ENCODE measurements at places on chromosomes 3 and 15.
A peak's percentile ranks its signal among the peaks of the same experiment; 100 is the strongest.

DNA sequence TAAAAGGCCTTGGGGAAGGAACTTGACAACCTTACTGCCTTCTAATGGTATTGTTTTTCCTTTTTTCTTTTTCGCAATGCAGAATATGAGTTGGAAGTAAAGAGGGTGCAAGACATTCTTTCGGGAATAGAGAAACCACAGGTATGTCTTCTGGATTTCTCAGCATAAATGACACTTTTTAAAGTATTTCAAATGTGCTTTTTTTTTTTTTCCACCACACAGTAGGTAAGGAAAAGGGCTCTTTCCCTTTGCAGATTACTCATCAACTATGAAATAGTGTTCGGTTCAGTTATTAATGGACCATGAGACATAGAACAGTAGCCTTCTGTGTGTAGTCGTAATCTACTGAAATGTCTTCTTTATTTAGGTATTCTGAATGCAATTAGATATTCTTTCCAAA lies 162.4 kb downstream of the GHSR start:
- DNase-seq: no peak

DNA sequence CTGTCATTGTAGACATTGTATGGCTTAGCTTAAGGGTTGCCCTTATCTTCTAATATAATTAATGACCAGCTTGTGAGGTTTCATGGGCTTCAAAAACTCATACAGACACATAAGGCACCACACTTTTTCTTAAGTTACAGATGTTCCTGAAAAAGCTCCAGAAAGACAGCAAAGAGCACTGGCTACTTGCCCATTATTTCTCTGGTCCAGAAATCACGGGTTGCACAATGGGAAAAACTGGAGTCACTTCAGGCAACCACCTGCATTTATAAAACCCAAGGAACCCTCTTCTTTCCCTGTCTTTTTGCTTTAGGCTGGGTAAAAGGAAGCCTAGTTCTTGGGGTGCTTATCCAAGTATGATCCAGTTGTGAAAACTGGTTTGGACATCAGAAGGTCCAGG lies 2.3 kb upstream of the COL6A6 start:
- DNase-seq: no peak

DNA sequence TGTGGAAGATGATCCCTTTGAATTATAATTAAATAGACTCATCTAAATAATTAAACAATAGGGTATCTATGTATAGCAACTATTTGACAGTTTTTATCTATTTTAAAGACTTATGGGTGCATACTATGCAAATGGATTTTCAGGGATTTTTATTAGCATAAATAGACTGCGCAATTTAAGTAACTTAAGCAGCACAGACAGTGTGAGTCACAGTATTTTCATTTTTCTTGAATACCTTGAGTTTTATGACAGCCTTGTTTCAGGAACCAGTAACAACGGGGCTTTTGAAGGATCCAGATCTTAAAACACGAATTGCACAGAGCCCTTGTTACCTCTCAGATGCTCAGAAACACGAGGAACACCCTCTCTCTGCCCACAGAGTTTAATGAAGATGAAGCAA lies 175.5 kb upstream of the CD96 start:
- DNase-seq: no peak

GRCh38 chr3:170809007-170809974 lies 60.7 kb downstream of the RPL22L1 start:
- DNase-seq: peak; percentile 21

DNA sequence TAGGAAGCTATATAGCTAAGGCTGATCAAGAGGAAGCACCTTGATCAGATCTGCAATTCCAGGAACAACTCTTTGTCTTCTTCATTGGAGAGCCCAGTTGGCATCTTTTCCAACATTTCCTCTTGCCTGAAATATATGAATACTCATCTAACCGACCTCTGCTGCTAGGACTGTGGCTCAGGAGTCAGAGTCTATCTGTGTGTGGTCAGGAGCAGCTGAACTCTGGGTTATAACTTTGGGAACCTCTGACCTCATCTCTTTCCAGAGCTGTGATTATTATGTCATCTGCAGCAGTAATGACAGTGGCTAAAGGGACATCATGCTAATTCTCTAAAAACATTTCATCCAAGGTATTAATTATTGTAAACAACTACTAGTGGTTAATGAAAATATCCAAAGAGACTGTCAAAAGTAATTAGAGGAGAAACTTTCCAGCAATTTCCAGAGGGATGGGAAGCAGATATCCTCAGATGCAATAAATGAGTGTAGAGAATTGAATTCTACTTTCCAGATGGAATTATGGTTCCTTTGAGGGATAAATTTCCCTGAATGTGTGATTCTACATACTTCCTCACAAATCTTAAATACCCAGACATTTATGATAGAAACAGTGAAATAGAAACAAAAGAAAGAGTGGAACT lies 11.5 kb upstream of the SPINK8 start:
- DNase-seq: no peak

DNA sequence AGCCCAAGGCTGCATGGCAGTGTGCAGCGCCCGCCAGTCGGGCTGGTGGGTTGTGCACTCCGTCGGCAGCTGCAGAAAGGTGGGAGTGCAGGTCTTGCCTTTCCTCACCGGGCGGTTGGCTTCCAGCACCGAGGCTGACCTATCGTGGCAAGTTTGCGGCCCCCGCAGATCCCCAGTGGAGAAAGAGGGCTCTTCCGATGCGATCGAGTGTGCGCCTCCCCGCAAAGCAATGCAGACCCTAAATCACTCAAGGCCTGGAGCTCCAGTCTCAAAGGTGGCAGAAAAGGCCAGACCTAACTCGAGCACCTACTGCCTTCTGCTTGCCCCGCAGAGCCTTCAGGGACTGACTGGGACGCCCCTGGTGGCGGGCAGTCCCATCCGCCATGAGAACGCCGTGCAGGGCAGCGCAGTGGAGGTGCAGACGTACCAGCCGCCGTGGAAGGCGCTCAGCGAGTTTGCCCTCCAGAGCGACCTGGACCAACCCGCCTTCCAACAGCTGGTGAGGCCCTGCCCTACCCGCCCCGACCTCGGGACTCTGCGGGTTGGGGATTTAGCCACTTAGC lies 4.3 kb downstream of the ISL2 start:
- DNase-seq: peak; percentile 62

DNA sequence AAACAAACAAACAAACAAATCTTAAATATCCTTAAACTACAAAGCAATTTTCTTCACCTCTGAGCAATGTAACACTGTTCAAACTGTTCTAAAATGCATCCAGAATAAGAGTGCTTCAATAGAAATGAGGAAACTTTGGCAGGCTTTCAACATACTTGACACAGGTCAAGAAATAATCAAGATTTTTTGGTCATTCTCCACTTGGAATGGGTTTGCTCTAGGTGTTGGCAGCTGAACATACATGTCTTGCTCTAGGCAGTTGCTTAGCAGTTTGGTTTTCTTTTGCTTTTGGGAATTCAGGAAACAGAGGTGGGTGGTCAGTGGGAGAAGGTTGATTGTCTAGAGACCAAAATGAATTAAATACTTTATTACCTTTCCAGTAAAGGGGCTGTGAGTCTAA lies 1.4 kb upstream of the LRRC3B start:
- DNase-seq: no peak

GRCh38 chr3:14762701-14763100 lies 56.1 kb upstream of the FGD5 start:
- no peak for DNase-seq

GRCh38 chr3:23256741-23257435 lies 53.8 kb downstream of the UBE2E2 start:
- DNase-seq: no peak

- DNase-seq: peak; percentile 45
Observed at GRCh38 chr3:50390508-50391224, 31.3 kb upstream of the TMEM115 start.

DNA sequence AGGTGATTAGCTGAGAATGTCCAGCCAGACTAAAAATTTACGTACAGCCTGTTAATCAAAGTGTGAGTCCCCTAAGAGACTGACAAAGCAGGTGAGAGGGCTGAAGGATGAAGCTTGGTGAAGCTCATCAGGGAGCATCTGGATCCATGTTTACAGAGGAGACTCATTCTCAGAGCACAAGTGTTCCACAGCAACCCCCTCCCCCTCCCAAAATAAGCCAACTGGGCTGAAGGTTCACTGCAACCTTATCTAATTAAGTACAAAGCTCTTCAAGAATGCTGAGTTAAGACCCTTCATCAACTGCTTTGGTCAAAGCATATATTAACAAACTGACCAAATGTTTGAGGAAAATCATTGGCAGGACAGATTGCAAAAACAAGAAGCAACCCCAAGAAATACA lies 262.6 kb upstream of the ZNF385D start:
- no peak for DNase-seq

GRCh38 chr3:190169877-190170276 lies 49.2 kb upstream of the P3H2 start:
- DNase-seq: no peak

GRCh38 chr15:31197497-31198414 lies 96.2 kb upstream of the TRPM1 start:
- peak; percentile 53 for DNase-seq

GRCh38 chr3:123081718-123082369 lies 15.0 kb downstream of the PDIA5 start:
- DNase-seq: no peak

DNA sequence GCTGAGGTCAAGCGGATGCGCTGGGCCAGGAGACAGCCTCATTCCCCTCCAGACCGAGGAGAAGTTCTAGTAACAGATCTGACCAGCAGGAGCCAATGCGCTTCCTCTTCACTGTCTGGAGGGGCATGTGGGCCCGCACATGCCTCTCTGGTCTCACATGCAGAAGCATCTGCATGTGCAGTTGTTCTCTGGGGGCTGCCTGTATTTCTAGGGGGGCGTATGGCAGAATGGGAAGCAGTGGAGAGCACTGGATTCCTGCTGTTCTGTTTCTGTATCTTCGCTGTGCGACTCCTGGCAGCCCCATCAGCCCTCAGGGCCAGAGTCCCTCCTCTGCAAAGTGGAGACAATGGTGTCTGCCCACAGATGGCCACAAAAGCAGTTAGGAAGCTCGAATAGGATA lies 170.4 kb upstream of the IQSEC1 start:
- no peak for DNase-seq

GRCh38 chr3:17140670-17141505 lies 256.1 kb downstream of the PLCL2 start:
- DNase-seq: no peak

DNA sequence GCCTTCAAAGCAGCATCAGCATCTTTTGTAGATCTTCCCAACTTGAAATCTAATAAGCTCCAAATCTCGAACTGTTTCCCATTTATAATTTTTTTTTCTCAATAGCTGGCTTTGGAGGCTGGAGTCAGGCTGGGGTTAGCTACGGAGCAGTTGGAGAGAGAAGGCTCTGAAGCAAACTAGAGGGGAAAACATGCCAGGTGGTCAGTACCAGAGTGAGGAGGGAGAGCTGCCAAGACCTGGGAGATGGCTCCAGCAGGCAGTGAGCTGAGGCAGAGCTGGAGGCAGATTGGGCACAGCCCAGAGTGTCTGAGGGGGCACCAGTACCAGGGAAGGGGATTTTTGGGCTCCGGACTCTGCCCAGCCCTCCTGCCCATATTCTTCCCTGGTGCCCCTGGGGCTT lies 311.2 kb downstream of the RPLP1 start:
- no peak for DNase-seq

GRCh38 chr15:53569751-53570480 lies 189.5 kb downstream of the WDR72 start:
- DNase-seq: no peak

DNA sequence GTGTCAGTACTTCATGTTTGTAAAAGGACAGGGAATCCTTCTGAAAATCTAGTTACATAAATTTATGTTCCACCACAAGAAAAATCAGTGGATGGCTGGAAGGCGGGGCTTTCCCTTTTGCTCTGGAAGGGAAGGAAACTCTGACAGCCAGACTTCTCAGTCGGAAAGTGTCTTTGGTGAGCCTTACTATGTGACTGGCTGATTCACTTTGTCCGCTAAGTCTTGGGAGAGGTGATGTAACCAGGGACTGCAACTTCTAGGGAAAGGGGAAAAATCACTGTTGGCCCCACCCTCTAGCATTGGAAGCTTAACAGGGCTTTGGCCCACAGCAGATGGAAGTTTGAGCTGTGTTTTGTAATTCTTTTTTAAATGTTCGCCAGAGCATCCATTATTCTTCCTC lies 281.4 kb upstream of the CTDSPL start:
- peak; percentile 12 for DNase-seq

- DNase-seq: no peak
Observed at GRCh38 chr3:104745313-104745712, 621.4 kb upstream of the ALCAM start.

GRCh38 chr3:88434001-88434400 lies 284.2 kb downstream of the C3orf38 start:
- no peak for DNase-seq

- DNase-seq: no peak
Observed at GRCh38 chr3:102353805-102354204, 81.0 kb upstream of the ZPLD1 start.

DNA sequence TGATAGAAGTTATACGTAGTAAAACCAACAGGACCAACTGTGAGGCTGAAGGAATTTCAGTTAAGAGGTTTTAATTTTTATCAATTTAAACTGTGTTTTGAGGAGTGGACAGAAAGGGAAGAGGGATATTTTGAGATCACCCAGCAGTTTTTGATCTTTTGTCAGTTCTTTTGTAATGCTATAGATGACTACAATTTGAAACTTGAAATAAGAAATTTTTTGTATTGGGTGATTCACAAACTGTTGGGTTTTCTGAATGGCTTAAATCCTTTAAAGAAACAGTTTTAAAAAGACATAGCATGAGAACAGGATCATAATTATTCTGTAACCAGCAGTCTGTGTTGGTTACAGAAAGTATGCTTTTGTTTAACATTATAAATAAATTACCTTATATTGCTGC lies 67.4 kb downstream of the TCF12 start:
- no peak for DNase-seq

- DNase-seq: no peak
Observed at GRCh38 chr3:5023777-5024346, 44.6 kb downstream of the BHLHE40 start.

DNA sequence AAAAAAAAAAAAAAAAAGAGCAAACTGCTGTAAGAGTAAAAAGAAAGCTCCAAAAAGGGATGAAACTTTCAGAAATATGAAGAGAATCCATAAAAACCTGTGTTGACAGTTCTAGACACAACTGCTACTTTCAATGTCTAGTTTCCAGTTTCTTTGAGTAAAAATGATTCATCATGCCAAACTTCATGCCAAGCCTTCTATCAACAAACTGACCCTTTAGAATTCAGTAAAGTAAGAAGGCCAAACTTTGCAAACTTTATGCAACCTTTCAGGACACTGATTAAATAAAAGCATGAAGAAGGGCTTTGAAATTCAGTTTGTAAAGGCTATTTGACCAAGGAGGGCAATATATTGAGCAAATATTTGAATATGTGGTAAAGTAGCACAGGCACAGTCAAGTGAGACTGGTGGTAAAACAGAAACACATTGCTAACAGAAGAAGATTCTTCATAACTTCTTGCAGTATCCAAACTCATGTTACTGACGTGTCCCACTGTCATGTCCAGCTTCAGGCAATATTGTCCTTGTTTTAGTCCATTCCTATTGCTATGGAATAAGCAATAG lies 56.3 kb upstream of the CFAP20DC start:
- no peak for DNase-seq

DNA sequence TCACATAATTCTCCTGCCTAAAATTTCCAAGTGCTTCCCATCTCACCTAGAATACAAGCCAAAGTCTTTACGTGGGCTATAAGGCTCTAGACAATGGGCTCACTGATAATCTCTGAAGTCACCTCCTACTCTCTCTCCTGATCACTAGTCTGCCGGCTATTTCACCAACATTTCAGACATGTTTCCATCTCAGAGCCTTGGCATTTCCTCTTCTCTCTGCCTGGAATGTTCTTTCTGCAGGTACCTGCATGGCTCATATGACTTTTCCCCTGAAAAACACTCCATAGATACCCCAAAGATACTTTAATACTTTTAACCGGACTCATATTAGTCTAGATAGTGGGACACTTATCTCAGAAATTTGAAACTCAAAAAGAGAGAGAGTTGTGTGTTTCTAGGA lies 32.7 kb downstream of the CD200 start:
- DNase-seq: no peak

- no peak for DNase-seq
Observed at GRCh38 chr15:63196842-63197241, 7.4 kb downstream of the RAB8B start.

Measured in transverse colon (tissue), 4 donors.